ENCODE measurements at places on chromosomes 13 and 19.
A peak's percentile ranks its signal among the peaks of the same experiment; 100 is the strongest.

DNA sequence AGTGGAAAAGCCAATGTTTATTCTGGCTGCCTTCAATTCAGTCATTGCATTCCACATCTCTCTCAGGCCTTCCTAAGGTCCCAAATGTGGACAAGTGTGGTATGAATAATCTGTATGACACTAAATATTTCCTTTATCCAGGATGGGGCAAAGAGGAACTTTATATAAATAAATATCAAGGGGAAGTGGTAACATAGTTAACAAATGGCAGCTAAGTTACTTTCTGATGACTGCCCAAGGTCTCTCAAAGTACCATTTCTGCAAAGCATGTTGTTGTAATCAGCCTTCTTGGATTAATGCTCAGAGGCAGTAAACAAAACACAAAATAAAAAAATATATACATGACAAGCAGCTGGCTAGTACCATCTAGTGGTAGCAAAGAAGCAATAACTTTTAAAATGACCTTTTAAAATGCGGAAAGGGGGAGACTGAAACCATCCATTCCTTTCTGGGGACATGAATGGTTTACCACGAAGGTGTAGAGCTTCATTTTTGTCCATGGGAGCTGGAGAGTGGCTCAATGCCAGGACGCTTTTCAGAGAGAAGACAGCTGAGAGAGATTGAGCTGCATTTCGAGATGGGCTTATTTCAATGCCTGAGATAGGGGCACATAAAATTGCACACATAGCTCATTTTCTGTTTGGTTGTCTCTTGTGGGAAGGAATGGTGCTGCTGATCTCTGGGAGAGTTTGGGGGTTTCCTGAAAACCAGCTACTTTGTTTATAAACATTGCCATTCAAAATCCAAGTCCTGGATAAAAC lies 259.2 kb downstream of the RFC3 start:
- no peak for DNase-seq

DNA sequence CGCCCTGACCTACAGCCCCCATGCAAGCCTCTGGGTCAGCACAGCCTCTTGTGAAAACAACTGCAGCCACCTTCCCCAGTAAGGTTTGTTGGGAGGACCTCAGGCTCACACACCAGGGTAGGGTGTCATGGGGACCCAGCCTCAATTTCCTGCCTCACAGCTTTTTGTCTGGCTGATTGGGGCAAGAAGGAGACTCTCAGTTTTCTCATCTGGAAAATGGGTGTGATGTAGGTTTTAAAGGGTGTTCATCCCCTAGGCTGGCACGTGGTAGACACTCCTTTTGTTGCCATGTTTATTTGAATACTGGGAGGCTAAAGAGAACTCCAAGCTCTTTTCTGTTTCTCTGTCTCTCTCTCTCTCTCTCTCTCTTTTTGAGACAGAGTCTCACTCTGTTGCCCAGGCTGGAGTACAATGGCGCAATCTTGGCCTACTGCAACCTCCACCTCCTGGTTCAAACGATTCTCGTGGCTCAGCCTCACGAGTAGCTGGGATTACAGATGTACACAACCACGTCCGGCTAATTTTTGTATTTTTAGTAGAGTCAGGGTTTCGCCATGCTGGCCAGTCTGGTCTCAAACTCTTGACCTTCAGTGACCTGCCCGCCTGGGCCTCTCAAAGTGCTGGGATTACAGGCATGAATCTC lies 18.2 kb upstream of the PLAUR start:
- no peak for DNase-seq

DNA sequence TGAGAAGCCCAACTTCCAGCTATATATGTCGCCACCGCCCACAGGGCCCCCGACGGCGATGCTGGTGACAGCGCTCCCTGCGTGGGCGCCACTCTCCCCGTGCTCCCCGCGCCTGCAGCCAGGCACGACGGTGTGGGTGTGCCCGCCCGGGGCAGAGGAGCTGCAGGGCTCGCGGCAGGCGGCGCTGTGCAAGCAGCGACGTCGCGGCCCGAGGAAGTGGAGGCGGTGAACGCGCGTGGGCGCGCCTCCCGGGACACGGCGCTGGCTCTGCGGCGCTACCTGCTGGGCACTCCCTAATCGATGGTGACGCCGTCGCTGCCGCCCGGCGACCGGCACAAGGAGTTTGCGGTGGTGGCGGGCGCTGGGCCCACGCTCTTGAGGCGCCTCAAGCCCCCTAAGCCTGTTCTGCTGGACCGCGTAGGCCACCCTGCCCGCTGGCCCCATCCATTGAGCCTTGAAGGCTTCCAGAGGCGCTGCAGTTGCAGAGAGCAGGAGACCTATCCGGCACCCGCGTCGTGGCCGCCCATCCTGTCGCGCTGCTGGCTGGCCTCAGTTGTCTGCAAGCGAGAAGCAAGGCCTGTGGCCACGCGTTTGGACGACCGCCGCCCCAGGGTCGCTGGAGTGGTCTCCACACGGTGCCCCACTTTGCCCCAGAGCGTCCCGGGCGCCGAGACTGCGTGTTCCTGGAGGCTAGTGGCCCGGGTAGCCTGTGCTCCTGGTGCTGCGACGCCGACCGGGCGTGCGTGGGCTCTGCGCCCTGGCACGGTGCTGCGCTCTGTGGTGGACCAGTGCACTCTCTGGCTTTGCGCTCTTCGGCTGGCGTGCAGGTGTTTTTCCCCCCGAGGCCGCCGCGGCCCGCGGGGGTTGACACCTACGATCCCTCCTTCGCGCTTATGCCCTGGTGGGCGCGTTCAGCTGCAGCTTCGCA lies 23.1 kb downstream of the LRFN3 start:
- peak; percentile 77 for DNase-seq

DNA sequence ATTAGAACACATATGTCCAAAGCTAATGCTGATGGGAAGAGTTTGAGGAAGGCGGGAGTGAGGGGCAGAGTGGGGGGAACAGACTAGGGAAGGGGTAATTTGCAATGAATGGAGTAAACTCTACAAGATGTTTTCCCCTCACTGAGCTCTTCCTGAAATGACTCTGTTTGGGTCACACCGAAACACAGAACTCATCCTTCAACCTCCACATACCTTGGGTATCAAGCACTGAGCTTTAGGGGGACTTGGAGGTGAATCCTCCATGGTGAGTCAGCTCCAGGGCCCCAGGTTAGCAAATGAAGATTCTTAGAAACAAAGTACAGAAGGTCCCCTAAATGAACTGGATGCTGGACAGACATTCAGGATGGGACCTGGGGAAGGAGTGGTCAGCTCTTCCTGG lies 1.3 kb upstream of the SIGLEC10 start:
- DNase-seq: no peak

GRCh38 chr19:51948975-51949374 lies 21.7 kb downstream of the ZNF613 start:
- DNase-seq: no peak

GRCh38 chr13:48738311-48738710 lies 84.6 kb downstream of the CYSLTR2 start:
- no peak for DNase-seq

DNA sequence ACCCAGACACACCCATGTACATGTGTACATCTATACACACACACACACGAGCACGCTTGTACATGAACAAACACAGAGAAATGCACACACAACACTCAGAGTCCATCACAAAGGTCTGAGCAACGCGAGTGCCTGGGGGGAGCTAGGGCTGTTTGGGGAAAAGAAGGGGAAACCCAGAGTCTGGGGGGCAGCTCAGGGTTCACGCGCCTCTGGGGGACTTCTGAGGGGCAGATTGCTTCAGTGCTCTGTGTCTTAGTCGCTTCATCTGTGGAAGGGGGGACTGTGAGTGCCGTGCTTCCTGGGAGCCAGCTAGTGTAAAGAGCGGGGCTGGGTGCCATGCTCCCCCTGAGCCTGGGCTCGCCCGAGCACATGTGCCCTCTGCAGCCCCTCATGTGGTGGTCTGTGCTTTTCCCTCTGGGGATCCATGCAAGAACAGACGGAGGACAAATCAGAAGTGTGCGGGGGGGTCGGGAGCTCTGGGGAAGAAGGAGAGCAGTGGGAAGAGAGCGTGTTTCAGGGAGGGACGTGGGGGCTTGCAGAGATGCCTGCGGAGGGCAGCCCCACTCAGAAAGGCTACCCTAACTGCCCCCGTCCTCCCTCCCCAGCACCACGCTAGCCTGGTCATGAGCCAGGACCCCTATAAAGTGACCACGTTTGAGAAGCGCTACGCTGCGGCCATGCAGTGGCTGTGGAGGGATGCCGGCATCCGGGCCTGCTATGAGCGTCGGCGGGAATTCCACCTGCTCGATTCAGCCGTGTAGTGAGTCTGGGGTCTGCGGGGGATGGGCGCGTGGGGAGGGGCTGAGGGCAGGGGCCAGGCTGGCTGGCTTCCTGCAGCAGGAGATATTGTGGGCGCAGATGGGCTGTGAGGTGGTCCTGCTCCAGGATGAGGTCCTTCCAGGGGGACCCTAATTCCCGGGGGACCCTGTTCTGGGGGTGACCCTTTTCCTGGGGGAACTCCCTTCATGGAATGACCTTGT lies 14.0 kb downstream of the GNA15 start:
- no peak for DNase-seq

- no peak for DNase-seq
Measured at GRCh38 chr19:11361771-11362731, 6.8 kb downstream of the PLPPR2 start.

DNA sequence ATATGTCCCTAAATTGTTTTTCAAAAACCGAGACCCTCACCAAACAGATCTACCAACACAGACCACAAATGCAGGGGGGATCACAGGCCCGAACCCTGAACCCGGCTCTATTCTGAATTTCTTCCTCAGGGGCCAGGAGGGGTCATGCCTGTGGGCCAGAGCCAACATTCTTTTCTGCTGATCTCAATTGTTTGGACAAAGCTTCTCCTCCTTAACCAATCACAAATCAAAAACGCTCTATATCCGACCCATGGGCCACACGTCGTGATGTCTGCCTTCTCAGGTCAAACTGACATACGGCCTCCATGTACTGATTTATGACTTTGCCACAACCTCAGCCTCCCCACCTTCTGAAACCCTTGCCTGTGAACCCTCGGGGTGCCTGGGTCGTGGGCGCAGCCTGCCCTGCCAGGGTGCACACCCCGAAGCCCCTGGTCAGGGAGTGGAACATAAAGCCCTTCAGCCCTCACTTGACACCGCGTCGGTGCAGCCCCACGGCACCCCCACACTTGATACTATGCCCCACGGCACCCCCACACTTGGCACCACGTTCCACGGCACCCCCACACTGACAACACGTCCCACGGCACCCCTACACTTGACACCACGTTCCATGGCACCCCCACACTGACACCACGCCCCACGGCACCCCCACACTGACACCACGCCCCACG lies 58.4 kb upstream of the C13orf46 start:
- no peak for DNase-seq

- DNase-seq: no peak
Measured at GRCh38 chr13:109331898-109332297, 454.5 kb downstream of the IRS2 start.

DNA sequence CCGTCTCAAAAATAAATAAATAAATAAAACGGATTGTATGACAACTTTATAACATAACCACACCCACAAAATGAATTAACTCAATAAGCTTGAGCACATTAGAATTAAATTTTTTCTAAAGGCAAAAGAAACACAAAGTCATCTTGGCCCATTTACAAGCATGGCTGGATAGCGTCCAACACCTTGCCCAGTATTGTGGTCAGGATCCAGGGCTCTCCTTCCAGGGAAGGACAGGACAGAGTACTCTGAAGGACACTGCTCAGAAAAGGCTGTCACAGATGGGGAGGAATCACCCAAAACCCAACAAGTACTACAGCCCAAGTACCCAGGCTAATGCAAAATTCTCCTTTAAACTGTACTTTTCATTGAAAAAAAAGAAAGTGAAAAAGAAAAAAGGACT lies 27.1 kb downstream of the SUGP2 start:
- DNase-seq: no peak

DNA sequence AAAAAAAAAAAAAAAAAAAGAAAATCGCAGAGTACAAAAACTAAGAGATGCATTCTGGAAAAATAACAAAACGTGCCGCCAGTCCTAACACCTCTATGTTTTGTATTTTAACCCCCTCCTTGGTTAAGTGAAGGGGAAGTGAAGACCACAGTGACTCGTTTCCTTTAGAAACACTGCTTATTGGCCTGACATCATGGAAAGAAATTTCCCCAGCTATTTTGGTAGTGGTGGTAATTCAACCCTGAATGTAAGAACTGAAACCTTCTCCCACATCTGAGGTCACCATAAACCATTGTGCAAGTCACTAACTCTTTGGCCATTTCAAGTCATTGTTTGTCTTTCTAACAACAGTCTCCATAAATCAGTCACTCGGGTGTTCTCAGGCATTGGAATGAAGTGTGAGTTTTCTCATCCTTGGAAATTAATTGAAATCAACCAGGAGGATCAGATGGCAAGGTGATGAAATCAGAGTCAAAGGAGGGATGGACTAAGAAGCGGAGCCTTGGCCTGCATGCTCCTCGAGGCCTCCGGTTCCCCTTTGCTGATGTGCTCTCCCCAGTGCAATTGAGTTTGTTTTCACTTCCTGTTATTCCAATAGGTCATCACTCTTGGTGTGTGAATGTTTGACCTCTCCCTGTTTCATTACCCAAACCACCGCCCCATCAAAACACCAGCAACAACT lies 443.9 kb downstream of the FGF9 start:
- peak; percentile 63 for DNase-seq

DNA sequence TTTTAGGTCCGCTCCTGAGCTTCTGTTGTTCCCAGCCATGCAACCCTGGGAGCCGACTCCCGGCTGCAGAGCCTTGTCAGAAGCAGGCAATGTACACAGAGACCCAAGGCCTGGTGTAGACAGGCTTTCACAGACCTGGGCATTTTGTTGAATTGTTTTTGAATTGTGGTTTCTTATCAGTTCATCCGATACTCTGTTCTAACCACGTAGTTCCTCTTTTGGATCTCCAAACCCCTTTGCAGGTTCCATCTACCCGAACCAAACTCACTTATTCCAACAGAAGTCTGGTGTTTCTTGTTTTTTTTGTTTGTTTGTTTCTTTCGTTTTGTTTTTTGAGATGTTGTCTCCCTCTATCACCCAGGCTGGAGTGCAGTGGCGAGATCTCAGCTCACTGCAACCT lies 6.3 kb upstream of the NLRP2 start:
- DNase-seq: no peak
